Lower leg skin (tissue), 4 donors: ENCODE measurements at places on chromosomes 7 and 10. TPM values are rescaled to one million over a fixed set of nuclear protein-coding genes. Genes with fewer than 3 reads are reported as not detected.

DNA sequence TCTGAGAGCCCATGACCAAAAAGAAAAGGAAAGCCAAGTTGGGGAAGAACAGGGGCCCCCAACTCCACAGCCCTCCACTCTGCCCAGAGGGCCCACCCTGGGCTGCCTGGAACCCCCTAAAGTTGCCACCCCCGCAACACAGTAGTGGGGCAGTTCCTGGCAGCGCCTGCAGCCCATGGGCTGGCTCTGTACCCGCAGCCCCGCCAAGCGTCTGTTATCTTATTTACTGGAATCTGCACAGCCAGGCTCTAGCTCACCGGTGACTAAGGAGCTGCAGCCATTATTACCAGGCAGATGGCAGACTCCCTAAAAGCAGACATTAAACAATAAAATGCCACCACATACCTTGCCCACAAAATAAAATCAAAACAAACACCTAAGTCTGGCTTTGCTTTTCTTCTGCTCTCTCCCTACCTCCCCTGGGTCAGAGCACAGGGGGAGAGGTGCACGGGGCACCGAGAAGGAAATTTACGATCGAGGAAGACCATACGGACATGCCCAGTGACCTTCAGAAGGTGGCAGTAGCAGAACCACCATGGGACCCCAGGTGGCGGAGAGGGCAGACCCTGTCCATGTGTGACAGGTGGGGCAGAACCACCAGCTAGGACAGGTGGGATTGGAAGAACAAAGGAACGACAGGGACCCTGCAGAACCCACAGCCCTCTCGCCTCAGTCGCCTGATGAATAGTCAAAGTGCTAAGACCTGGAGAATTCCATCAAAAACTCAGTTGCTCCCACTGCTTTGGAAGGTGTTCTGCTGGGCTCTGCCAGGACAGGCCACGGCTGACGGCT is 66.3 kb downstream of the PRKAG2 start:
- no peak for DNase-seq

DNA sequence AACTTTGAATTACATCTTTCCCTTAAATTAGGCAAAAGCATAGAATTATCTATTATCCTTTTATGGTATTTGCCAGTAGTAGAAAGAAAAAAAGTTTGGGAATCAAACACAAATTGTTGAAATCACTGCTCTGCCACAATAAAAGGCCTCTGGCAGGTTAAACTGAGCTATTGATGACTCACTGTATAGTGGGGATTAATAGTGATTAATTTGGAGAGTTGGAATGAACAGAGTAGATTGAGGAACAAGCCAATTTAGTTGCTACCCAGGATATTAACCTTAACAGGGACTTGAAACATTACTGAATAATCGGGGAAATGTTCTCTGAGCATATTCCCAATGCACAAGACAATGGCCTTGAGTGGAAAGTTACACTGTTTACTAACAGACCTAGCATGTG is 33.1 kb downstream of the MASTL start:
- no peak for DNase-seq

GRCh38 chr10:79126351-79127080 is 57.8 kb downstream of the ZMIZ1 start:
- DNase-seq, result no peak

DNA sequence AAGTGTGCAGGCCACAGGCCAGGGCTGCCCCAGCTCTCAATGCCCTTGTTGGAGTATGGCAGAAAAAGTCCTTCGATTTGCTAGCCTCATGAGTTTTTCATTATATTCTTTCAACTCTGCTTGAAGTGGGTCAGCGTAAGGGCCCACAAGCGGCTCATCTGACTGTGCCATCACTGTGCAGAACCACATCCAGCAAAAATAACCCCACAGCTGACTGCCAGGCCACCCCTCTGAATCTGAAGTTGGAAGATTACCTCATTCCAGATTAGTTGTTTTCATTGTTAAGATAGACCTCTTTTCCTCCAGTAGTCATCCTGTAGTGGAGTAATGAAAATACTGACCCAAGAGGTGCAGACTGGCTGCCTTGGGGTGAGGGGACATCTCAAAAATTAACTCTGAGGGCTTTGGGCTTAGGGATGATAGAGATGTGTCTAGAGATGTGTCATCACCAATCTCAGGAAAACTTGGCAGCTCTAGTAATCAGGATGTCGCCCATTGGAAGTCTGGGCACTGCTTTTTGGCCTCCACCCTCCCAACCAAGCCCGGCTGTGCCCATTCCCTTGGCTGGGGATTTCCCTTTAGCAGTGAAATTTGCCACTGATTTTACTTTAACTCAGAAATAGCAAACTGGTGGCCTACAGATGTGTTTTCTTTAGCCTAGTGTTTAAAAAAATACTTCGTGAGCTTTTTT is 164.3 kb downstream of the LCOR start:
- DNase-seq, result no peak

WBP1L gene
- total RNA-seq, result 165 TPM

FAM237B gene
- total RNA-seq, result not detected
